Tibial artery (tissue), 4 donors: ENCODE measurements at places on chromosomes 7 and 10.

GRCh38 chr7:102892631-102893278 is 20.0 kb upstream of the LRRC17 start:
- DNase-seq = no peak

DNA sequence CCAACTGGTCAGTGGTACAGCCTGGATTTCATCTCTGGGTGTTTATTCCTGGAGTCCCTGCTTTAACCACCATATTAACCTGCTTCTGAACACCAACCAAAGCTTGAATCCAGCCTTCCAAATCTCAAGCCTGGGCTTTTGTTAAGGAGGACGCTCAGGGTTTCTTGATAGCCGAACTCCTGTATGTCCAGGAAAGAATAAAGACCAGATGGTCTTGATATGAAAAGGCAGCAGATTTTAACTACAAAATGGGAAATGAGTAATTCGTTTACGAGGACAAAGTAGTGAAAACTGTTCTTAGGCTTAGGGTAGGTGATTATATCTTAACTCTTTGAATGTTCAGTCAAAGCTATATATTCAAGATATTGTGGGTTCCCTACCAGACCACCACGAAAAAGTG is 129.1 kb upstream of the INSYN2A start:
- no peak for DNase-seq

GRCh38 chr7:54988516-54988915 is 30.3 kb upstream of the EGFR start:
- DNase-seq = no peak

DNA sequence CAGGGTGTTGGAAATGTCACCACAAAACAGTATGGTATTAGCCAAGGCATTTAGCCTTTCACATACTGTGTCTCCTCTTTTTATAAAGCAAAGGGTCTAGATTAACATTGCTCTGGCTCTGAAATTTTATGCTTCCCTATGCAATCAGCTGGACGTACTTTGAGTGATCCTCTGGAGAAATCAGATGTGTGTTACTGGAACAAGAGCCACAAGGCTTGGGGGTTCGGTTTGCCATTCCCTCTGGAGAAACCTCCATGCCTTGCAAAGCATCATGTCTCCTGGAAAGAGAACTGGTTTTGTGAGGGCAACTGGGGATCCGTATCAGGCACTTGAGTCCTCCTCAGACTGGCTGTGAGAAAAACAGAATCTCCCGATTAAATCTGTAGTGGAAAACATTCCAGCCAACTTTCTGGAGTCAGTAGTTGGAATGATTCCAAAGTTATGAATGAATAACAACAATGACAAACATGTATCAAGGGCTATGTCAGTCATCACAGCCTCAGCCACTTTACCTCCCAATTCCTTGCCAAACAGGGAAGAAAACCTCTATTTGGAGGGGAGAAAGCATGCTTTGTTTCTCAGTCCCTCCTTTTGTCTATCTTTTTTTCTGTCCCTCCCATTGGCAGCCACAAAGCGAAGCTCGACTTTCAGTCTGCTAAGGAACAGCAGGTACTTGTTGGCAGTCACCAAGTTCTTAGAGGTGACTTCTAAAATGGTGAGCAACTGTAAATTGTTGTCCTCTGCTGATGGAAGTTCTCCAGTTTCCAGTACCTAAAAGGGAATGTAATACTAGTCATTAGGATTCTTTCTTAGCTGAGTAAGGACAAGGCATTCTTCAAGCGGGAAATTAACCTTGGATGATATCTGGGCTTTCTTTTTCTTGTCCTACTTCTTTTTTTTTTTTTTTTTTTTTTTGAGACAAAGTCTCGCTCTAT is 864.8 kb upstream of the AUTS2 start:
- no peak for DNase-seq

DNA sequence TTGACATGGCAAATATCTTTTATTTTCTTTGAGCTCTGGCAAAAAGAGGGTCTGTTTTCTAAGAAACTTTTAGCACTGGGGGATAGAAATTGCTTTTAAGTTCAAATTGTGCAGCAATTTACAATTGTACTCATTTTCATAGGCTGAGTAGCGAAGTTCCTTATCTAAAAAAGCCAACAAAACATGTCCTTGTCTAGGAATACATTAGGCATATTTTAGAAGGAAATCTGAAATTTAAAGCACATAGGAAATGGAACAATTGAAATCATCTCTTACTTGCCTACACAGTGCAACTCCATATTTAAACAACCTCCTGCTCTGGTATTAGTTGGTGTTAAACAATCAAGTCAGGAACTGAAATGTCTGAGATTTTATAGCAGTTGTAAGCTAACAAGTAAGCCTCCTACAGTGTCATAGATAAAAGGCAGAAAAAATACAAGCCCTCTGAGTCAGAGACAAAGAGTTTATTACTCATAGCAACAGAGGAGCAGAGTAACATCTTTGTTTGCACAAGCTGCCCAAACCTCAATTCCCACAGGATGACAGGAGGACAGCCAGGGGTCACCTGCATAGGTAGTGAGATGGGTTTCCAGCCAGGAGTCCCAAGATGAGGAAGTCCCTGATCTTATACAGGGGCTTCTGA is 280.2 kb upstream of the HGF start:
- DNase-seq = no peak

DNA sequence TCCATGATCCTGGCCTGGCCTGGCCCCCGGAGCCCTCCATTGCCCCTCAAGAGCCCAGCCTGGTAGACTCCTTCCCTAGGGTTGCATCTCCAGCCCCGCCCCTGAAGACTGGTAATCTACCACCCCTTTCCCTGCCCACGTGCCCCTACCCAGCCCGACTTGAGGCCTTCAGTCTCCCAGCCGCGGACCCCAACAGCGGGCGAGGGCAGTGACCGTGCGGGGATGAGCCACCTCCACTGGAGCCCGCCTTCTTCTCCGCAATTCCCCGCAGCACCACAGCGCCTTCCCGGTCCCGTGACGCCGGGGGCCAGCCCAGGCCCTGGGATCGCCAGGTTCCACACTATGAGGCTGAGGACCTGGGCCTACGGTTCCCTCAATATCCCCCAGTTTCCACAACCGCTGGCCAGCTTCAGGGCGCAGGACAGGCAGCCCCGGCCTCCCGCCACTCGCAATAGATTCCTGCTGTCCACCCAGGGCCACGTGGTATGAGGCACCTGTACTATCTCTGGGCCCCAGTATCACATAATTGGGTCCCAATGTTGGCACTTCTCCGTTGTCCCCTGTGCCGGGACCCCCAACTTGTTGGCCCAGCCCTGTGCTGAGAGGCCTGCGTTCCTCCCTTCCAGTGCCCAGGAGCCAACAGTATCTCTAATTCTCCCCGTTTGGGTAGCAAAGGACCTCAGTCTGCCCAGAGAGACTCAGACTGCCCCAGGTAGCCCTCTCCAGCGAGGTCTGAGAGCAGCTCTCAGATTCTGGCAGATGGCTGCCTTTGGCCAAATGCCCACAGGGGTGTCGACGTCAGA is 1.1 kb upstream of the GPRIN2 start:
- peak; percentile 16 for DNase-seq

DNA sequence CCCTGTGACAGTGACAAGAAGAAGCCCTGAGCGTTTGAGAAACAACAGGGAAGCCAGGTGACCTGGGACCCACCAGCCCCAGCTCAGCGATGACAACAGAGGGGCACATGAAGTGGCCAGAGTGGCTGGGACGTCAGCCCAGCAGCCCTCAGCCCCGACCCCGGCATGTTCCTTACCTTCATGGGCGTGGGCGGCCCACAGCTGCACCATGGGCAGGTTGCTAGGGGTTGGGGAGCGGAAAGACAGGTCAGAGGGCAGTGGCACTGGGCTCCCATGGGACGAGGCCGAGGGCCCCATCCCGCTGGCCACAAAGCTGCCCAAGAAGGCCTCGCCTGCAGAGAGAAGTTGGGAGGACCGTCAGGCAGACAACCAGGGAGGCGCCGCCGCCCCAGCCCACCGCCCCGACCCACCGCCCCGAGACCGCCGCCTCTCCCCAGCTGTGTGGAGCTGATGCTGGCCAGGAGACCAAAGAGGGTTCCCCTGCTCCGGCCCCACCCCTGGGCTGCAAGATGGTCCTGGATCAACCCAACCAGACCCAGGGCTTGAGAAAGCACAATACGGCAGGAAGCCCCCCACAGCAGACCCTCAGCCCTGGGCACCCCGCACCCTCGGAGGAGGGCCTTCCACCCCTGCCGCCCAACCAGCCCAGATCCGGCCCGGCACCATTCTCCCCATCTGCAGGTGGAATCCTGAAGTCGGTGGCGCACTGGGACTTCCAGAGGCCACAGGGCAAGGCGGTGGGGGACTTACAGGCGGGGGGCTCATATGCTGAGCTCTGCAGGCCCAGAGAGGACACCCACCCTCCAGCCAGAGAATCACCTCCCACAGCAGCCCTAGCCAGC is 29.1 kb downstream of the TNRC18 start:
- DNase-seq = no peak

DNA sequence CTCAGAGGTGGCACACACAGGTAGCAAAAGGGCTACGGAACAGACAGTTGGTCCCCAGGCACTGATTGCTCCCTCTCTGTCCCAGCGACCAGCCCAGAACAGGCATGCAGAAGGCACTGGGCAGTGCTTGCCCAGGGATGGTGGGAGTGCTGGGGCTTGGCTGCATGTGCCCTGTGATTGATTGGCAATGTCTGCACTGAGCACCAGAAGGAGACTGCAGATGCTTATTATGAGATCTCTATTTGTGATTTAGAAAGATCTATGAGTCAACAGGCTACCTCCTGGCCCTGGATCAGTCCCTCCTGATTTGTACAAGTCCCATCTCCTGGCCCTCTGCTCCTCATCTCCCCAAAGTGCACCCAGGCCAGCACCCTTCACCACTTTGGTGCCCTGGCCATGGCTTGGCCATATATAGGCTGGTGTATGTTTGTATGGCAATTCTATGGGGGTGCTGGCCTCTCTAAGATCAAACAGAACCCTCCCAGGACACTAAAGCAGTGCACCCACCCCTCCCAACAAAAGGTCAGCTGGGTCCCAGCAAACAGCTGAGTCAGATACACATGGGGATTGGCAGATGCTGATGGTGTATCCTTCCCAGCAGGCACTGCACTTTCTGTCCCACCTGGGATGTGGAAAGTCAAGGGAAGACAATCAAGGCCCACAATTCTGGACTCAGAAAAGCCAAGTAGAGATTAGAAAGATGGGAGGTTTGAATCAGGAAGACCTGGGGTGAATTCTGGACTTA is 30.9 kb downstream of the CAMK2B start:
- DNase-seq = no peak

GRCh38 chr7:80929619-80930018 is 10.8 kb upstream of the SEMA3C start:
- DNase-seq = no peak

DNA sequence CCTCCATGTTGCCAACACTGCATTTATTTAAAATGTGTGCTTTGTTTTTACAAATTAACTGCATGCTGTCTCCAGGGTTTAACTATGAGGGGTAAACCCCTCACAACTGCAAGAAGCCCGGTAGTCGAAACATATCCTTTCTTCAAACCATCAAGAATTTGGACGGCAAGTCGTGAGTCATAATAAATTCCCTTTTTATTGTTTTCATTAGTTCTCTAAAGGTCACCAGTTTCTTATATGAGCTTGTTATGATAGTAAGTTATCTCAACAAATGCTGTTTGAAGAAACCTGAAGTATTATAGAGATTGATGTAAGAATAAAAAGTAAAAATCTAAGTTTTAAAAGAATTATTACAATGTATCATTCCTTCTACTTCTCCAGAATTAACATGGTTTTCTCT is 12.2 kb upstream of the FIGNL1 start:
- no peak for DNase-seq

DNA sequence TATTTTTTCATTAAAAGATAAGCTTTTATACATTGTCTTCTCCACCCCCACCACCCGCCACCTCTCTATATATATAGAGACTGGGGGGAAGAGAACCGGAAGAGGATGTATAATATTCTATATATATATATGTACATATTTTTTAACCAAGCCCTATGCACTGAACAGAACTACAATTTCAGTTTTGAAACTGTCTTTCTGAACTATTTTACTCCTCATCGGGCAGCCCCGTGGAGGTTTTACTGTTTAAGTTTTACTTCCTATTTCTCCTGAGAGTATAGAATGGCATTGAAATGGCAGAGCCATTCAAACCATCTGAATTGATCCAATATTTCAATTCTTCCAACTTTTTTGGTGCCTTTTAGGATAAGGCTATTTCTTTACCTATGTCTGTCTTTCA is 1047.1 kb downstream of the NRG3 start:
- DNase-seq = no peak

GRCh38 chr7:99677013-99677647 is 2.7 kb downstream of the CYP3A5 start:
- DNase-seq = no peak

DNA sequence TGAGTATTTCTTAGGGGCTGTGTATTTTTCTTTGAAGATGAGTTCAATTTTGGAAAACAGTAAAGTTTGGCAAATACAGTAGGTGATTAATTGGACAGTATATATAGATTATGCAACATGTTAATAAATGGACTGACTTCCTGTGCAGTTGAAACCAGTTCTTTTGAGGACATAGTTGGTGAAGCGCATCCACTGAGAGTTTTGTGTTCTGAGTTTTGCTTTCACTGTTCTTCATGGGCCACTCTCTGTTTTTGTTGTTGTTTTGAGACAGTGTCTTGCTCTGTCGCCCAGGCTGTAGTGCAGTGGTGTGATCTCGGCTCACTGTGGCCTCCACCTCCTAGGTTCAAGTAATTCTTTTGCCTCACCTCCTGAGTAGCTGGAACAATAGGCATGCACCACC is 109.0 kb downstream of the SDHAF3 start:
- DNase-seq = no peak

DNA sequence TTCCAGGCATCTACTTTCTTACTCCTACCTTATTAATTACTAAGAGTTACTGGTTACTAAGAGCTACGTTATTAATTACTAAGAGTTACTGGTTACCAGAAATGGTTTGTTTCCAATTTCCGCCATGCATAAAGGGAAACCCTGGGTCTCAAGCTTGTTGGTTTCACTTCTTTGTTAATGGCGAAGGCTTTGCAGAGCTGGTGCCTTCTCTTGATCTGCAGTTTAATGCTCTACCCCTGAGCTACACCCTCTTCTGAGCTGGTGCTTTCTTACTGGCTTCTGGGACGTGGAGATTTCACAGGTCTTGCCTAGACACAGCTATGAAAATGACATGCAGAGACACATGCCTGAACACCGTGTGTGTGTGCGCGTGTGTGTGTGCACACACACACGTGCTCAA is 560 bp downstream of the CPA4 start:
- no peak for DNase-seq

DNA sequence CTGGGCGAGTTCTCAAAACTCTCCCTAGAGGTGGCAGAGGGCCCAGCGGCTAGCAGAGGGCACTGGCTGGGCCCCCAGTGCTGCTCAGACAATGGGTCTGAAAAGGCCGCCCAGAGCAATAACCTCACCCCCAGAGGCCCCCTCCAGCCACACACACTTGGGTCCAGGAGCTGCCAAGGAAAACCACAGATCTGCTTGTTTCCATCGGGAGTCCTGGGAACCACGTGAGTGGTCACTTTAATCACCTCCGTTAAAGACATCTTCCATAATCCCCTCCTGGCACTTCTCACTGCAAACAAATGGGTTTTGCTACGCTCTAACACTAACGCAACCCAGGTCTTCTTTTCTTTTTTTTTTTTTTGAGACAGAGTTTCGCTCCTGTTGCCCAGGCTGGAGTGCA is 30.0 kb downstream of the NUDT1 start:
- DNase-seq = no peak
